IPS DF 19.7 (cell line): ENCODE measurements at places on chromosomes 7 and 10.

DNA sequence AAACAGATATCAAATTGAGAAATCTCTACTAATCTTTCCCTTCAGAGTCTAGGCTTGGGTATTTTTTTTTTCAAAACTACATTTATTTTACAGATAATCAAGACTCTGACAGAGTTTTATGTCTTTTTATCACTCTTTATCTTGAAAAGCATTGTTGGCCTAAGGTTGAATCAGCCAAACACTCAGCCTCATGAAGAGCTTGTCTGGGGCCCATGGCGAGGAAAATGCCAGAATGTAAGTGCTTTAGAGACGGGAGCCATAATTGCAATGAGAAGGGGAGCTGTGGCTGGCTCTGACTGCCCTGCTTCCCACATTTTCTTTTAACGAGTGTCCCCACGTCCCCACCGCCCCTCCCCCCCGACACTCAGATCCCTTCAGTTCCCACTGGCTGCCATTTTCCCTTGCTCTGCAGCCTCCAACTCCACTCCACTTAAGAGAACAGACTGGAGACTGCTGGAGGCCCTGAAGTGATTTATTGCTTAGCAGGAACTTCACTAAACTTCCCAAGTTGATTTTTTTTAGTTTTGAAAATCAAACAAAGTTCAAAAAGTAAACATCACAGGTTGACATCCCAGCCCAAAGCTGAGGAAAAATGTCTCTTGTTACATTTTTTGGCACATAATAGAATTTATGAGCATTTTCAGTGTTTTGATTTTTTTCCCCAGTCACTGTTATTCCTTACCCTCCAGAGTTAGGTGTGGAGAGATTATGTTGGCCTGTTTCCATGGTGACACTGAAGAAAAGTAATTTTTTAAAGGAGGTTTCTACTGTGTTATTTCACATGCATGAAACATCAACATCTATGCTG is 637.5 kb upstream of the GALNT17 start:
- DNase-seq = no peak

DNA sequence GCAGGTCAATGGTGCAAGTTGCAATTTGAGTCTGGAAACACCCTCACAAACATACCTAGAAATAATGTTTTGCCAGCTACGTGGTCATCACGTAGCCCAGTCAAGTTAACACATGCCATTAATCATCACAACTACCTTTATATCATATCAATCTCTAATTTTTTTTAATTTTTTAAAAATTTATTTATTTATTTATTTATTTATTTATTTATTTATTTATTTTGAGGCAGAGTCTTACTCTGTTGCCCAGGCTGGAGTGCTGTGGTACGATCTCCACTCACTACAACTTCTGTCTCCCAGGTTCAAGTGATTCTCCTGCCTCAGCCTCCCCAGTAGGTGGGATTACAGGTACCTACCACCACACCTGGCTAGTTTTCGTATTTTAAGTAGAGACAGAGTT is 52.4 kb upstream of the MACROH2A2 start:
- no peak for DNase-seq

DNA sequence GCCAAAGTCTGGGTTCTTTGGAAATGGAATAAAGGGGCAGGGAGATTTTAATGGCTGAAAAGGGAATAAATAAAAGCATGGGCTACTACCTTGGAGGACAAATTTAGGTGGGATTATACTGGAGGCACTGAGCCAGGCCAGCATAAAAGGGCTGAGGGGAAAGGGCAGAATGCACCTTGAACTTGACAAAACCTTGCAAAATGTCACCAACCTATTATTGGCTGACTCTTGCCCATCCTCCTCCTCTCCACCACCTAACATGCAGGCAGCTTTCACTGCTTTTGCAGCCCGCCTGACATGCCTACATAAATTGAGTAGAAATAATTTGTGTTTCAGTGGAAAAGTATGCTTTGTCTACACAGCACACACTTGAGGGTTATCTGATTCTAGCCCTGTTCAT is 65.3 kb upstream of the ABLIM1 start:
- DNase-seq = no peak

DNA sequence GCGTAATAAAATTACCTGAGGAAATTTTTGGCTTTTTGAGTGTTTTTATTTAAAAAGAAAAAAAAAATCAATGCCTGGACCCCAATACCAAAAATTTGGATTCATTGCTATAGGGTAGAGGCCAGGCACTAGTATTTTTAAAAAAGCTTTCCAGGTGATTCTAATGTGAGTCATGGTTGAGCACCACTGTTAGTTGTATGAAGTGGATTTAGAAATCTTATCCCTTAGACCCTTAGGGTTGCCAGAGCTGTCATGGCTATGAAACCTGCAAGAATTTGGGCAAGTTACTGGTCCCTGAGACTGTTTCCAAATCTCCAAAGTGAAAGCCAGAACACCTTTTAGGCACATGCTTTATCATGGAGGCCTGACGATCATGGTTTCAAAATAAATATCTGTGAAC is 262.5 kb downstream of the AHR start:
- no peak for DNase-seq

- DNase-seq = no peak
Measured at GRCh38 chr10:59949608-59950007, 43.3 kb upstream of the CCDC6 start.
